ENCODE measurements at places on chromosomes 7 and 10.

DNA sequence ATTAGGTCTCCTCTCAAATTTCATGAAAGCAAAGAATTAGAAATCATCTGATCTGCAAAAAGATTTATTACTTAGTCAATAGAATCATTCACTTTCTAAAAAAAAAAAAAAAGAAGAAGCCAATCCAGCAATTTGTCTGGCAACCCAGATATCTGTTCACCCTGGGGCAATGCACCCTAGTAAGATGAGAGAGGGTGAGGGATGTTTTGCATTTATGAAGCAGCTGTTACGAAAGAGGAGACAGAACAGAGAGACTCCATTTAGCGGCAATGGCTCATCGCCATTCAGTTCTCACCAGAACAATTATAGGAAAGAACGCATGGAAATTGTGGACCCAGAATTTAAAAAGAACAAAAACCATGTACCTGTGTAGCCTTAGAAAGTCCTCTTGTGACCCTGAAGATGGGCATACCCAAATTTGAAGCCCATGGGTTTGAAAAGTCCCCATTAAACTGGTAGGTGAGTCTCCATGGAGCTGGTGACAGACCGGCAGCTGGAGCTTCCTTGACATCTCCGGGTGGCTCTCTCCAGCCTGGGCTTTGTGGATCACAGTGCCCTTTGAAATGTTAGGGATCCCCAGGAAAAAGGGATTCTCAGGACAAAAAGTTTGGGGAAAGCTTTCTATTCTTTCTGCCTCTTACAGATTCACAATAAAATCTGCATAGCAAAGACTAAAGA lies 45.5 kb upstream of the CCDC3 start:
- DNase-seq: peak; percentile 0

DNA sequence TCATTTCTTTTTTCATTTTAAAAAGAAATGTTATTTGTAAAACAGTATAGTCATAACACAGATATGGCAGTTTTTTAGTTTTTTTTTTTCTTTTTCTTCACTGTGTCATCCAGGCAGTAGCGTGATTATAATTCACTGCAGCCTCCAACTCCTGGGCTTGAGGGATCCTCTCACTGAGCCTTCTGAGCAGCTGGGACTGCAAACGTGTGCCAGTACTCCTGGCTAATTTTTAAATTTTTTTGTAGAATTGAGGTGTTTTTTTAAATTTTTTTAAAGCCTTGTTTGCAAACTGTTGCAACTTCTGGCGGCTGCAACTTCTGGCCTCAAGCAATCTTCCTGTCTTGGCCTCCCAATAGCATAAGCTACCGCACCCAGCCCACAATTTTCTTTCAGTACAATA lies 63.0 kb downstream of the HELLS start:
- DNase-seq: no peak

GRCh38 chr10:67587771-67588170 lies 108.2 kb downstream of the CTNNA3 start:
- DNase-seq: no peak

- no peak for DNase-seq
Measured at GRCh38 chr7:50095634-50096033, 2.6 kb upstream of the ZPBP start.

DNA sequence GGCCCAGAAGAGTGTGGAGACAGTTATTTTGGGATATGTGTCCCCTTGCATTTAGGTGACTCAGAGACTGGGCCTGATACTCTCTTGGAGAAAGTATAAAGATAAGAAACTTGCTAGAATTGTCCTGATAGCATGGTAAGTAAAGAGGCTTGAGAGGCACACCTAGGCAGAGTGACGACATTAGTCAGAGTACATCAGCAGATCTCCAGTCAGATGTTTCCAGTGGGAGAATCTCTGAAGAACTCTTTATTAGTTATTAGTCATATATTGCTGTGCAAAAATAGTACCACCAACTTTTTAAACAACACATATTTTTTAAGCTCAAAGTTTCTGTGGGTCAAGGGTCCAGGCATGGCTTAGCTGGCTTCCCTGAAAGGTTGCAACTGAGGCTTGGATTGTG lies 182.6 kb downstream of the NEBL start:
- DNase-seq: no peak

DNA sequence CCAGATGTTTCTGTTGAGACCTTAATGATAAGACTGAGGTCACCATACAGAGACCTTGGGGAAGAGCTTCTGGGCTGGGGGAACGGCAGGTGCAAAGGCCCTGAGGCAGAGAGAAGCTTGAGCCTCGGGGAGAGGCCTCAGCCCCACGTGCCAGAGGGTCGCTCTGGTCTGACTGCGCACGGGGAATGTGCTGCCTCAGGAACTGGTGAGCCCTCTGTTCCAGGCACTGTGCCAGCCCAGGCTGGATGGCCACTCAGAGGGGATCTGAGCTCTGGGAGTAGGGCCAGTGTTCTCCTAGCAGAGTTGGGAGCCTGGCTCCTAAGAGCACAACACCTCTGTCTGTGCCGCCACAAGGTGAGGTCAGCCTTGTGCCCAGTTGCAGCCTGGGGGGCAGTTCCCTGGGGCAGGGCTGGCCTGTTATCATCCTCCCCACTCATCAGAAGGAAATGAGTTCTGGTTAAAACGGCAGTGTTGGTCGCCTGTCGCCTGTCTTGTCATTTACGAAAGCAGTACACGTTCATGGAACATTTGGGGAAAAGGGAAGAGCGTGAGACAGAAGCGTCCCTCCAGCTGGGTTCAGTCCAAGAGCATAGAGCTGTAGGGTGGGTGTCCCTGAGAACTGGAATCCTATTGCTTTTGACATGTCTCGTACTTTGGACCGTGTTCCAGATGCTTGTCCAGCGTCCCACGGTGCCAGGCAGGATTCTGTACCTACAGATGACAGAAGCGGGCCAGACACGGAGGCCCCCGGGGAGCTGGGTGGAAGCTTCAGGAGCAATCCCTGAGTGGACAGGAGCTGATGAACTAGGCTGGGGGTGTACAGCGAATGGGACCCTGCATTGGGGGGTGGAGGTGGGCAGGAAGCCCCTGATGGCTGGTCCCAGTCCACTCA lies 4.3 kb downstream of the TTYH3 start:
- no peak for DNase-seq

- DNase-seq: peak; percentile 23
Measured at GRCh38 chr10:79044036-79044632, 24.6 kb upstream of the ZMIZ1 start.

- DNase-seq: no peak
Measured at GRCh38 chr10:19817231-19817933, 1.1 kb downstream of the PLXDC2 start.

DNA sequence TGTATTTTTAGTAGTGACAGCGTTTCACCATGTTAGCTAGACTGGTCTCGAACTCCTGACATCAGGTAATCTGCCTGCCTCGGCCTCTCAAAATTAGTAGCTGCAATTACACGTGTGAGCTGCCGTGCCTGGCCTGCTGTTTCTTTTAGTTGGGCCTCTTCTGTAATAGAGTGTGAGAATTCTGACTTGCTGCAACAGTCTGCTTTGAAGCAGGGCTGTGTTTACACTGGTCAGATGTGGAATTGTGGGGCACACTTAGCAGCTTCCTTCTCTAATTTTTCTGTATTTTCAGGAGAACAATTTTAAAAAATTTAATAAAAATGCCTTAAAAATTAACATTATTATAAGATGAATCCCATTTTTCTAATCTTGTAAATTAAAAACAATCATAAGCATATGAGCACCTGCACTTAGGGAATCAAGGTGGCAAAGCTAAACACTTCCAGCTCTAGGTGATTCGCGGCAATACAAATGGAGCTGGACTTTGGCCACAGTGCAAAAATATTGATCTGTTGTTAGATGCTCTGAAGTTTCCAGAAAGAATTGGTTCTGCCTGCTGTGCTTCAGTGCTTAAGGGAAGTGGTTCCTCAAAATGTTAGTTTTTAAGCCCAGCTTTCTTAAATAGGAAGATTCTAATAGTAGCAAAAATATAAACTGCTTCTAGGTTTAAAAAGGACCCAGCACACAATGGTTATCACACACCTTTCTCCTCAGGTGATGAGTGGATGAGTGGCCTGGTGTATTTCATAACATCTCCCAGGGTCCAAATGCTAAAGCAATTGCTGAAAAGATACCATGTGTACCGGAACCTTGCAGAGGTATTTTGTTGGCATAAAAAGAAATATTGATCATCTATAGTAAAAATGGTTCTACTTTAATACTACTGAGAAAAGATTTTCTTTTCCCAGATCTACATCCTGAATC lies 63.5 kb upstream of the ATRNL1 start:
- DNase-seq: no peak

- peak; percentile 48 for DNase-seq
Measured at GRCh38 chr10:86969421-86970041, 1.2 kb downstream of the ADIRF start.

GRCh38 chr10:114743521-114744231 lies 77.9 kb upstream of the FHIP2A start:
- no peak for DNase-seq

DNA sequence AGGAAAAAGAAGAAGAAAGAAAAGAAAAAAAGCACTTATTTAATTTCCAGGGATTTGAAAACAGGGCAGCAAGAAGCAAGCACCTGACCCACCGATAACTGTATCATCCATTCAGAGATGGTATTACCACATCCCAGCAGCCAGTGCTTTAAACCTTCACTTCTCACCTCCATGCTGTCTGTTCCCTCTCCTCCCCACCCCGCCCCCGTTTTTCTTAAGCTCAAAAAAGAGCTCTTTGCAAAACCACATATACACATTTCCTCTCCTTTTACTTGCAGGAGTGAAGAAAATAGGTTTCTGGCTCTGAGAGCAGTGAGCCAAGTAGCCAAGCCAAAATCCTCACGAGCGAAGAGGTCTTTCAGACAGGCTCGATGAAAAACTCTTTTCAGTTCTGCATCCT lies 2.2 kb downstream of the STOX1 start:
- DNase-seq: no peak

DNA sequence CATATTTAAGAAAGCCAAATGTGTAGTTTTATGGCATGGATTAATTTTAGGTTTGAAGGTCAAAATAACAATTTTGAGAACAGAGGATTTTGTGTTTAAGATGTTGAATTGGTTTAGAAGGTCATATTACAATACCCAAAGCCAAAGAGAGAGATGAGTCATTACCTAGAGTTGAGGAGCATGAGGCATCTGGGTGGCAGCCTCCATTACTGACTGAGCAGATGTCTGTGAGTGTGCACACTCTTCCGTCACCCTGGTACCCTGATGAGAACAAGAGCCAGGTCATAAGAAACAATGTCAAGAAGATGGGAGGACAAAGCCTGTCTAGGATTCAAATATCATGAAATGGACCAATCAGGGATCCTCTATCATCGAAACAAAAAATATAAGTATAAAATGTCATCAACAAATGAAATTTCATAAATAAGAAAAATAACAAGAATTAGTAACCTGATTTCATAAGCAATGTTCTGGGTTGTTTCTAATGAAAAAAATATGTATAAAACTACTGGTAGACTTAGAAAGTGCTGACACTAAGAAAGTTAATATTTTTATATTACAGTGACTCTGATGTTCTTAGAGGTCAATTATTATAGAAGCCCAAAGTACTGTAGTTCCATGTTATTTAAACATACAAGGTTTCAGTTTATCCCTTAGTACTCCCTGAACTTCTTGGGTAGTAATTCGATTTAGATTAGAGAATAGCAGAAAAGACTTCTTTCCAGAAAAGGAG lies 20.0 kb downstream of the CUBN start:
- DNase-seq: no peak

GRCh38 chr10:3559527-3559926 lies 225.5 kb downstream of the KLF6 start:
- DNase-seq: no peak

GRCh38 chr7:3193379-3194120 lies 107.5 kb upstream of the SDK1 start:
- DNase-seq: no peak

- DNase-seq: no peak
Measured at GRCh38 chr7:155774947-155775346, 37.3 kb downstream of the SHH start.

- peak; percentile 57 for DNase-seq
Measured at GRCh38 chr7:80508440-80508839, 3.4 kb downstream of the GNAT3 start.

- no peak for DNase-seq
Measured at GRCh38 chr10:126421756-126422256, 33.5 kb upstream of the ADAM12 start.

- DNase-seq: no peak
Measured at GRCh38 chr7:22182149-22182548, 174.8 kb downstream of the RAPGEF5 start.

DNA sequence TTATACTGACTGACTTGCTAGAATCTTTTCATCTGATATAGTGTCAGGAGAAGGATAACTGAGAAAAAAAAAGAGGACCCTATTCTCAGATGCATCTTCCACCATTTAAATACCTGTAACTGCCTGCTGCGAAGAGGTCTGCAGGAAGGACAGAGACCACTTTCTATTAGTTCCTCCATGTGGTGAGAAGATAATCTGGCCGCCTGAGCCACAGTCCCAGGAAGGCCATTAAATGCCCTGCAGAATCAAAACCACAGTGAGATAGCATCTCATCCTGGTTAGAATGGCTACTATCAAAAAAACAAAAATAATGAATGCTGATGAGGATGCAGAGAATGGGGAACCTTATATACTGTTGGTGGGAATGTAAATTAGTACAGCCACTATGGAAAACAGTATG lies 19.9 kb upstream of the IFIT1B start:
- no peak for DNase-seq

DNA sequence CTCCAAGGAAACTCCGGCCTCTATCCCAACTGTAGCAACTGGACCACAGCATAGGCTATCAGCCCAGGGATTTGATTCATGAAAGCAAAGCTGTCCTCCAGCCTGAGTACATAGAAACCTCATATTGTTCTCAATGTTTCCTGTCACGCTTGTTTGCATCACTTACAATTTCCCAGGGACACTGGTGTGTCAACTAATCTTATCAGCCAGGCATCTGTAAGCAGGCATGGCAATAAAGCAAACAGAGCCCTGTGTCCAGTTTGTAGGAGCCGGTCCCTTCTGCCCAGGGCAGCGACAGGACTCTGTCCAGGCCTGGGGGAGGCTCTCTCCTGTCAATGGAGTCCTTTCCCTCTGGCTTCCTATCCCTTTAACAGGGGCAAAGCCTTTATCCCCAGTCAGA lies 23.0 kb upstream of the CDHR3 start:
- DNase-seq: no peak

DNA sequence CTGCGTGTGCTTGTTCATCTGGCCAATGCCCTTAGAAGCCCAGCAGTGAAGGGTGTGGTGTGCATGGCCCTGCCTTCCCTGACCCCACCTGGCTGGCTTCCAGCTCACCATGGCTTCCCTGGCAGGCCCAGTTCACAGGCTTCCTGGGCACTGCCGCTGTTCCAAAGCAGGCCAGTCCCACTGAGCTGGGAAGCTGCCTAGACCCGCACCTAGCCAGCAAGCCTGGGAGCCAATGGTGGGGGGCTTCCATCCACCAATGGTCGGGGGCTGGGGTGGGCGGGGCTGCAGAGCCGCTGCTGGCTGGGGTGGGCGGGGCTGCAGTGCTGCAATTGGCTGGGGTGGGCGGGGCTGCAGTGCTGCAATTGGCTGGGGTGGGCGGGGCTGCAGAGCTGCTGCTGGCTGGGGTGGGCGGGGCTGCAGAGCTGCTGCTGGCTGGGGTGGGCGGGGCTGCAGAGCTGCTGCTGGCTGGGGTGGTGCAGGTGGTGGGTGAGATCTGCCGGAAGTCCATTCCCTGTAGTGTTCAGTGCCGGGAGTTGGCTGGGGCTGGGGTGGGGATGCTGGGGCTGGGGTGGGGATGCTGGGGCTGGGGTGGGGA lies 12.4 kb downstream of the CALY start:
- peak; percentile 61 for DNase-seq

All from NCI-H2171 treated with DMSO at 0.1 percent for 48 hours (cell line).